ENCODE measurements at places on chromosomes 7 and 10. TPM values are rescaled to one million over a fixed set of nuclear protein-coding genes. Genes with fewer than 3 reads are reported as not detected.

Gene ALOX5
- 88.9 TPM for total RNA-seq

Gene TCERG1L
- total RNA-seq = under 0.01 TPM

Gene EPO
- total RNA-seq = not detected

Gene CLEC5A
- 3.6 TPM for total RNA-seq

Gene EVX1
- not detected for total RNA-seq
